ENCODE measurements at places on chromosomes 1 and 21. TPM values are rescaled to one million over a fixed set of nuclear protein-coding genes. Genes with fewer than 3 reads are reported as not detected.

DNA sequence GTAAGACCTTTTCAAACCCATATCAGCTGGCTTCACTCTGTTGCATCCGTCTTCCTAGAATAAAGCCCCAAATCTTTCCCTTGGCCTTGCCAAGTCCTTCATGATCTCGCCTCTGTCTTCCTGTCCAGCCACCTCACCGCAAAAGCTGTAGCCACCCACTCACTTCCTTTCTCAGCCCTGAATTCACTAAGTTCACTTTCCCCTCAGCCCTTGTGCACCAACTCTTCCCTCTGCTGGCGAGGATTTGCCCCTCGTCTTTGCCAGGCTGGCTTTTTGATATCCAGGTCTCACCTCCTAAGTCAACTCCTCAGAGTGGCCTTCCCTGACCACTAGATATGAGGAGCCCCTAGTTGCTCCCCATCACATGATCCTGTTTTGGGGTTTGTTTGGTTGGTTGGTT, 3.9 kb upstream of the COL16A1 start:
- no peak overlapping the region for H3K4me3 ChIP-seq
- H3K27me3 ChIP-seq, result peaks cover 16% of the 10 kb centered on the region
- DNase-seq, result no peak
- no peak overlapping the region for H3K27ac ChIP-seq
- H3K36me3 ChIP-seq, result no peaks in the 10 kb centered on the region

- no peaks in the 10 kb centered on the region for H3K36me3 ChIP-seq
- peaks cover 15% of the 10 kb centered on the region for H3K4me1 ChIP-seq
- peaks cover 92% of the 10 kb centered on the region for H3K27me3 ChIP-seq
- no peak overlapping the region for H3K4me3 ChIP-seq
- no peak overlapping the region for H3K27ac ChIP-seq
- DNase-seq, result no peak
Measured at GRCh38 chr1:180258290-180258689, 28.2 kb downstream of the LHX4 start.

- peak; percentile 51 for DNase-seq
- H3K36me3 ChIP-seq, result no peaks in the 10 kb centered on the region
- no peaks in the 10 kb centered on the region for H3K27me3 ChIP-seq
- no peak overlapping the region for H3K27ac ChIP-seq
- no peaks in the 10 kb centered on the region for H3K4me1 ChIP-seq
Measured at GRCh38 chr1:55337801-55338447, 122.8 kb upstream of the USP24 start.

ACTA1 gene
- not detected for total RNA-seq

DNA sequence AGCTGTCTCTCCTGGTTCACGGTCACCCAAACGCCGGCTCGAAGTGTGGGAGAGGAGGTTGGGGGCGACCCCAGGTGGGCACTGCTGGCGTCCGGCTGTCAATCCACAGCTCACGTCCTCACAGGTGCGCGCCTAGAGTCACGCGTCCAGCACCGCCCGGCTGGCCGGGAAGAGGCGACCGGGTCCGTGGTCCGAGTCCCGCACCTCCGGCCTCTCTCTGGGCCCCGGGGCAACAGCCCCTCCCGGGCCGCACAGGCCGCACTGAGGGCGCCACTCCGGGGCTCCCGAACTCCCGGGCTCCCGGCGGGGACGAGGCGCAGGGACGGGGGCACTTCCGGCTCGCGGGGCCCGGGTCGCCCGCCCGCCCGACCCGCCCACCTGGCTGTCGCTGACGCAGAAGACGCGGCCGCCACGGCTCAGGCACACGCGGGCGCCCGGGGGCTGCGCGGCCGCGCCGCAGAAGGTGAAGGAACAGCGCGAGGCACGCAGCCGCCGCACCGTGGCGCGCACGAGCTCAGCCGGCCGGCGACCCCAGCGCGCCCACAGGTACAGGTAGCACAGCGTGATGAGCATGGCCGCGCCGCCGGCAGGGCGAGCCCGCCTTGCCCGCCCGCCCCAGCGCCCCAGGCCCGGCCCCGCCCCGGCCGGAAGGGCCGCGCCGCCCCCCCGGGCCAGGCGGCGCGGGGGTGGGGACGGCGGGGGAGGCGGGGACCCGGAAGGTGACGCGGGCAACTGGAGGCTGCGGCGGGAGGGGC, at the start of gene HLCS:
Gene HLCS, minus strand, starts transcription at position 604 of the 755 bp plus-strand sequence. Its CDS starts 31 bp downstream, at position 573.
- peaks cover 28% of the 10 kb centered on the region for H3K4me1 ChIP-seq
- peak within 1 kb of the TSS; percentile 70 for H3K4me3 ChIP-seq
- peak; percentile 91 for DNase-seq
- H3K36me3 ChIP-seq, result peaks cover 12% of the 10 kb centered on the region

GRCh38 chr1:95509989-95510388, 276.0 kb downstream of the RWDD3 start:
- no peaks in the 10 kb centered on the region for H3K36me3 ChIP-seq
- no peaks in the 10 kb centered on the region for H3K4me1 ChIP-seq
- no peak for DNase-seq
- no peak overlapping the region for H3K4me3 ChIP-seq

Measured in stomach (tissue), 19 donors.